ENCODE measurements at places on chromosomes 5 and 9.

DNA sequence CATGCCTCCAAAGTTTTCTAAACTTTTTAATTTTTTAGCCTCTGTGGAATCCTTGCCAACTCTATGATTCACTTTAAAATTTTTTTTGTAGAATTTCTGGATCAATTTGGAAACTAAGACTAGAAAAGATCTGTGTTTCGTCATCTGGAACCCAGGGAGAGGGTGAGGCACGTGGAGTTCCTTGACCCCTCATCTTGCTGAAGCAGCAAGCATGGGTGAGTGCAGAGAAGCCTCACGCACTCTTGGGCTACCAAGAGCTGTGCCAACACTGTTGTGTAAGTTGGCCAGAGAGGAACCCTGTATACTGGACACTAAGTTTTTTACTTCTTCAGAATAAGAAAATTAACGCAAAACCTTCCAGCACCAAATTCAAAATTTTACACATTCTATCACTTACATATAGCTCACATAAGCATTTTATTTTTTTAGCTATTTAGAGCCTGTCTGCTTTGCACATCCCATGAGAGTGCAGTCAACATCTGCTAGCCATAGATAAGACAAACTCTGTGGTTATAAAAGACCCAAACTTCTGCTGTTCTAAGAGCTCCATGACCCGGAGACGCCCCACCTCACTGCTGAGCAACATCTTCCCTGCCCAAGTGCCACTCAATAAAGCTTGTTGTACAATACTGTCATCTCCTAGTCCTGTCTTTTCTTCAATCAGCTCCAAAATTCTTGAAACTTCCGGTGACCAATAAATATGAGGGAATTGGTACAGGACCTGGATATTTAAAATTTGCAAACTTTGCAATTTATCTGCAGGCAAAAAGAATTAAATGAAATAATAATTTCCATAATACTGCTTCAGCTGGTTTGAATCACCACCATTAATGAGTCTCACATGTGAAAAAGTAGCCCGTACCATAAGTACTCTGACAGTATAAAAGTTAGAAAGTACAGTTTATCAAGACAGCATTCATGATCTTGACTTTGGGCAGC, 69.7 kb upstream of the ADCY2 start:
- DNase-seq = no peak

GRCh38 chr5:157165668-157166067, 396 bp downstream of the GARIN3 start:
- no peak for DNase-seq

GRCh38 chr5:97142521-97143254, at the start of gene LIX1:
Gene LIX1, minus strand, starts transcription at chr5:97142611. Its CDS starts 35 bp downstream, at chr5:97142576.
- peak; percentile 61 for DNase-seq

- no peak for DNase-seq
Measured at GRCh38 chr9:23850690-23851629, 24.9 kb upstream of the ELAVL2 start.

DNA sequence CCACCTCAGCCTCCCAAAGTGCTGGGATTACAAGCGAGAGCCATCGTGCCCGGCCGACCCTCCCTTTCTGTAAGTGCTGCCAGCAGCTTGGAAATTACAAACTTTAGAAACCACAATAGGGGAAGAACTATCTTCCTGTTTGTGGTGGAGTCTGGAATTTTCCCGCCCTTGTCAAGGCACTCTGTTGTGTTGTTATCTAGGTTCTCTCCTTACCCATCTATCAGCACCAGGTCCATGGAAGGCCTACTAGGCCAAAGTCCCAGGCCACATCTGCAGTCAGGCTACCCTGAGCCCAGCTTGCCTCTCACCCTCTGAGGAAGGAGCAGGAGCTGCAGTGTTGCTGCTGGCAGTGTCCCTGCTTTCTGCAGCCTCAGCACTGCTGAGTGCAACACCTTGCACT, 214.9 kb downstream of the MCTP1 start:
- peak; percentile 88 for DNase-seq

GRCh38 chr5:131514316-131515283, 120.4 kb downstream of the RAPGEF6 start:
- DNase-seq = no peak

Measured in suppressor macrophage treated with lipopolysaccharide for 1 hour (primary cell).